ENCODE measurements at places on chromosomes 7 and 10.

- DNase-seq: no peak
Measured at GRCh38 chr10:64334084-64334483, 812.9 kb downstream of the REEP3 start.

- DNase-seq: peak; percentile 74
Measured at GRCh38 chr7:104923010-104923421, 91.0 kb upstream of the KMT2E start.

DNA sequence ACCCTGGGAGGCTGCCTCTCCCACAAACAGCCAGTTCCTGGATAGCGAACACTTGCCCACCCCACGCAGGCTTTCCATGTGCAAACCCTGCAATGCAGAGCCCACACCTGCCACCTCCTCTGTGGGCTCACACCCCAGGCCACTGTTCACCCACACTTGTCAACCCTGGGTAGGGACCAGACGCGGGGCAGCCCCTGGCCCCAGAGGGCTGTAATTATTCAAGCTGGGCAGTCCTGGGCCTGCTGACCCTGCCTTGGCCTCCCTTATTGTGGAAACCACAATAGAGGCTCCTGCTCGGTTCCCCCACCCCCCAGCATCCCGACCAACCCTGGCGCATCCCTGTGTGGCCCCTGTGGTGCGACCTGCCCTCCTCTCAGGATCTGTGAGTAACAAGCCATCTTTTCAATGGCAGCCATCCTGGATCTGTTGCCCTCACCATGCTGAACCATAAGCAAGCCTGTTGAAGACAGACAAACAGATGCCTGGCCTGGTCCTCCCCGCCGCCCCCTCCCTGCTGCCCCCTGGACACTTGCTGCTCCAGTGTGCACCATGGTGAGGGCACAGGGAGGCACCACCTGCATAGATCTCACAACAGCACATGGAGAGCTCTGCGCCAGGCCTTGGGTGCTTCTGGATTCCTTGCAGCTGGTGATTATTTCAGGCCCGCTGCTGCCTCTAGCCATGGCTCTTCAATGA is 15.8 kb upstream of the UBE3C start:
- DNase-seq: no peak

- no peak for DNase-seq
Measured at GRCh38 chr10:117759266-117759665, 216.7 kb downstream of the EMX2 start.

DNA sequence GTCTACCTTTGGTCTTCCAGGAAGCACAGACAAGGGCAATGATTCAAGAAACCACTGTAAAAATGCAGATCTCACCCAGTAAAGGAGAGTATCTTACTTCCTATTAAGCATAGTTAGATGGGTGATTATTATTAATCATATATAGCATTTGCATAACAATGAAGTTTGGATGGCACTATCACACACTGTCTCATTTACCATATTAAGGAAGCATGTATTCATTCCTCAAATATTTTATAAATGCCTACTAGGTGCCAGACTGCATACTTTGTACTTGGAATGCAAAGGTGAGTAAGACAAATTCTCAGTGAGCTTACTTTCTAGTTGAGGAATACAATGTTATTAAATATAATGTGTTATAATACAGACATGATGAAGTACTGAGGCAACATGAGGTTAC is 53.9 kb upstream of the SKAP2 start:
- DNase-seq: no peak

DNA sequence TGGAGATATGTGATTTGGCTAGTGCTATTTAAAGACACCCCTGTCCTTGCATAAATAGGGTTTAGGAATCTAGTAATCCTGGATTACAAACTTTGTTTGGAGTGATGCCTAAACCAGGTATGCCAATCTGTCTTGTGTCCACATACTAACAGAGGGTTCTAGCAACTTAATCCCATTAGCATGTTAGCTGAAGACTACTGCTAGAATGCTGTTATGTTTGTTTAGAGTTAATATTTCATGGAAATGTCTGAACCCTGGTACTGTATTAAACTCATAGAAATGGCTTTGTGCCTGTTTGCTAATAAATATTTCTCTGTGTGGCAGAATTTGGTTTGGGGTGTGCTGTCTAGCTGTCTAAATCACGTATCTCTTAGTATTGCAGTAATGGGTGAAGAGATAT is 150.8 kb downstream of the PFKFB3 start:
- DNase-seq: no peak

GRCh38 chr10:61776615-61777266 is 114.0 kb downstream of the CABCOCO1 start:
- no peak for DNase-seq

DNA sequence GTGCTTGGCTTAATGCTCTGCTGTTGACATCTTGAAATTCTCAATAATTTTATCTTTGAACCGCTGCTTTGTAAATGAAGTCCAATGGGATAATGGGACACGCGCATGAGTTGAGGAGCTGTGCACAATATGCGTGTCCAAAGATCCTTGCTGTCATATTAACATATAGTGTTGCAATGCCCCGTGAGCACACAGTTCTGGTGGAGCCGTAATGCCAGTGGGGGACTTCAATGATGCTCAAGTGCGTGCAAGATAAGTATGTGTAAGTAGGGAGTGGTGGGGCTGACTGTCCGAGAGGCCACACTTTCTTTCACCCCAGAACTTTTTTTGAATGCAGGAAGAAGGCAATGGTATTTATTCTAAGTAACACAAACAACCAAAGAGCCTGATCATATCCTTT is 77.4 kb upstream of the HPS1 start:
- DNase-seq: no peak

DNA sequence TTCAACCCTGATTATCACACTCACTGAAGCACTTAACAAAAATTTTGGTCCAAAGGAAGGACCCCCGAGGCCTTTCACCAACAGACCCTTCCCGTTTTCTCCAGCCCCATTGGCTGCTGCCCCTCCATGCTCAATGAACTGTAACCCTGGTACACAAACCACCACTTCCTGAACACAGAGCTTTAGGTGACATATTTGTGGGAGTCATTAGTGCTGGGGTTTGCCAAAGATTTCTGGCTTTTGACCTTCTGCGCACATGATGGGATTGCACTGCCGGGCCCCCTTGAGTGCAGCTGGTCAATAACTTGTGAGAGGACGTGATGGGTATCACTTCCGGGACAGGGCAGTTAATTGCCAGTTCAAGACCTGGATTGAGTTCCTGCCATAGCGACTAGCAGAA is 9.0 kb upstream of the CAMK1D start:
- DNase-seq: no peak

DNA sequence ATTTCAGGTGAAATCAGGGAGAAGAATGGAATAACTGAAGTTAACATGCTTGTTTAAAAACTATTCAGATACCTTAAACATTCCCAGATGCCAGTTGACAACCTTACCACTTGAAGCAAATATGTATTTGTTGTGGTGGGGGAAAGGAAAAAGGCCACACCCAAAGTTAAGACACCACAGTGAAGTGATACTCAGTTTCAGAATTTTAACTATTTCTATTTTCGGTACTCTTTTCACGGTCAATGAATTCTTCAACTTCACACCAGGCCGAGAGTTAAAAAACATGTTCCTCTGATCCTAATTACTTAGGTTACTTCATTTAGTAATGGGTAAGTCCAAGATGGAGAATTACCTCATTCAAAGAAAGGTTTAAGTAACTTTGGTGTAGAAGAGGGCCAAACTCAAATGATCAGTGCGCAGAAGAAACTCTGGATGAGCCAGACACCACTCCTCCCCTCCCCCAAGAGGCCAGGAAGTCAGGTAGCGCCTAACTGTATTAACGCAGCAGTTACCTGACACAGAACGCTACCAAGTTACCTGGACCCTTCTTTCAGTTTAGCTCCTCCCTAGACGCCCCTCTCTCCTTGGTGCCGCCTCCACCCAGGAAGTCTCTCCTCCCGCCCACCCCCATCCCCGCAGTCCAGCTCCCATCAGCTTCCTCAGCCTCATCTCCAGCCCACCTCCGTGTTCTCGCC is 700 bp downstream of the MTPN start:
- peak; percentile 19 for DNase-seq

- DNase-seq: no peak
Measured at GRCh38 chr7:67453580-67454380, 457.1 kb downstream of the TYW1 start.

DNA sequence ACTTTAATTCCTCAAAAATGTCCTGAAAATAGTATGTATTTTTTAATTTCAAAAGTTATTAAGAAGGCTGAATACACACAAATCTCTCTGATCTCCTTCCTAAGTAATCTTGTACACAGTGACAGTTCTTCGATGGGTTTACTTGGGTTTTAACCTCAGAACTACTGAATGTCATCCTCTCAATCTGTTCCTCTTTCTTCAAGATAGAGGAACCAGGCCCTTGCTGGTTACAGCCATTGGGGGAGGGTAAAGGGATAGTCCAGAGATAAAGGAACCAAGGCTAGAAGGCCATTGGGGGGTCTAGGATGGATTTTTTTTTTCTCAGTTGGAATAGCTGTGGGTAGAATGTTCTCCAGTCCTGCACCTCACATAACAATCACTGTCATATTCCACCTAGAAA is 224.9 kb downstream of the SKIDA1 start:
- no peak for DNase-seq

DNA sequence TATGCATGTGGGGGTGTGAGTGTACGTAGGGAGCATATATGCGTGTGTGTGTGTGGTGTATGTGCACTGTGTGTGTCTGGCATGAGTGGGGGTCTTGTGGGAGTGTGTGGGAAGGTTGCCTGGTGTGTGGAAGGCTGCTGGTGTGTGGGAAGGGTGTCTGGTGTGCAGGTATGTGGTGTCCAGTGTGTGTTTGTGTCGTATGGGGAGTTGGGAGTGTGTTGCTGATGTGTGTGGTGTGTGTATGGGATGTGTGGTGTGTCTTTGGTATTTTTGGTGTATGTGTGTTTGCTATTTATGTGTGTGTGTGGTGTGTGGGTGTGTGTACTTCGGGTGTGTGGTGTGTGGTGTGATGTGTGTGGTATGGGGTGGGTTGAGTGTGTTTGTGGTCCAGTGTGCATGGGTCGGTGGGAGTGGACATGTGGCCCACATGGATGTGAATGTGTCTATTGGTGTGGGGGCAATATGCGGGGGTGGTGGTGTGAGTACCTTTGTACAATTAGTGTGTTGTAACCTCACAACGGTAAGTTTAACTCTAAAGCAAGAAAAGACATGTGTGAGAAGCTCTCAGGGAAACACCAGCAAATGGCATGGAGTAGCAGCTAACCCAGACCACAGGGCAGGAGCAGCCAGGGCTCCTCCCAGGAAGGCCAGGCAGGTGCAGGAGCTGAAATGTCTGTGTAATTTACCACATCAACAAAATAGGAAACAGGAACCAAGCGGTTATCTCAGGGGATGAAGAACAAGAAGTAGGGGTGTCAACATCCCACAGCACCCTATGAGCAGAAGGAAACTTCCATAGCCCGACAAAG is 11.9 kb downstream of the ANTXRL start:
- DNase-seq: no peak

- no peak for DNase-seq
Measured at GRCh38 chr10:63110940-63111339, 22.2 kb upstream of the NRBF2 start.

DNA sequence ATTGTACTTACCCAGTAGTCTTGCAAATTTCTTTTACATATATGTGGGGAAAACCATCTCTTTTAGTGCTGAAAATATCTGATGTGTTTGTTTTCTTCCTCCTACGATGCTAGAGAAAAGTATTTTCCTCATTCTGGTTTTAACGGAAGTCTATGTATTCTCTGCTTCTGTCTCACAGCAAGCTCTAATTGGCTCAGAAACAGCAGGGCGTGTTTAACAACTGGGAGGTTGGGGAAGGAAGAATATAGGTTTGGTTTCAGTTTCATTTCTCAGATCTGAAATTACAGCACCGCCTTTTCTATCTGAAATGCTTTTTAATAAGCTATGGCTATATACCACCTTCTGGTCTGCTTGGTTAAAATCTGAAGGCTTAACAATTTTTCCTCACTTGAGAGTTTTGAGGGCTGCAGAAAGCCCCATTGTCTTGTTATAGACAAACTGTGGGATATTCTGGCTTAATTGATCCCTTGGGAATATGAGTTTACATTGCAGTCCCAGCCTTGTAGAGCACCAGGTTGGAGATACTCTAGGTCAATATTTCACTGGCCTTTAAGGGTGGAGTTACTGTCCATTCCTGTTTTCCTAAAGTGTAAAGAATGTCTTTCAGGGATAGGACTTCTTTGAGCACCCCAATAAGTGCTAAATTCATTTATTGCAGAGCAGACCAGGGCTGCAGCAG is at the start of gene SAMD9:
Gene SAMD9 (minus strand): TSS at position 128 of the 679 bp plus-strand sequence. CDS start 11,882 bp downstream, outside the sequence.
- peak; percentile 61 for DNase-seq

- no peak for DNase-seq
Measured at GRCh38 chr7:100827330-100828226, at the start of gene EPHB4. Gene EPHB4, minus strand, starts transcription at chr7:100827523. Its CDS starts 493 bp downstream, at chr7:100827030.

DNA sequence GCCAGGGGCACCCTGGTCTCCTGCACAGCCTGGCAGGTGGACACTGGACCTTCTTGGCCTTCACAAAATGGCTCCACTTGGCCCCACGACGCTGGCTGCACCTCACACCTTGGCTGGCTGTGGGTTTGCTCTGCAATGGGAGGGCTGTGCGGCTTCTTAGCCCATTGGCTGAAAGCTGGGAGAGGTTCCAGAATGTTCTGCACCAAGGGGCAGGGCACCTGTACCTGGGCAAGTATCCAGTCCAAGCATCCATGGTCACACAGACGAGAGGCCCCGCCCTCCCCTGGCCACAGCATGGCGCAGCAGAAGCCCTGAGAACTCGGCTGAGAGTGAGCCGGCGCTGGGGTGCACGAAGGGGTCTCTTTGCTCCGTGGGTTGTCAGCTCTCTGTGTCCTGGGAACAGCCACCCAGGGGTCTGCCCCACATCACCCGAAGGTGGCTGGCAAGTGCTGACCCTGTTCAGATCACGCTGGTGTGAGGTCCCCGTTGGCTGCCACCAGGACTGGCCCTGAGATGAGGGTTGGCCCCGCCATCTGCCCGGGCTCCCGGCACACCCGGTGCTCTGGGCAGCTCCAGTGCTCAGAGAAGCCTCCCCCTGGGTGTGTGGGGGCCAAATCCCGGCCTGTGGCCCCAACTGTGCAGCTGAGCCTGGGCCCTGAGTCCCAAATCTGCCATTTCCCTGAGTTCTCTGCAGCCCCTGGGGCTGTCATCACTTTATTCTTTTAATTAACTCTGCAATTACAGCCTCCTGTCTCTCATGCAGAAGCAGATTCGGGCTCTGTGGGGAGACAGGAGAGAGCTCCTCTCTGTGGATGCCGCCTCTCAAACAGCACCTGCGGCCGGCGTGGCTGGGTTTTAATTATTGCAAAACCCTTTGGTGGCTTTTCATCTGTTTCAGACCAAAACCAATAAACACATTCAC is 19.4 kb upstream of the ADGRA1 start:
- DNase-seq: no peak

DNA sequence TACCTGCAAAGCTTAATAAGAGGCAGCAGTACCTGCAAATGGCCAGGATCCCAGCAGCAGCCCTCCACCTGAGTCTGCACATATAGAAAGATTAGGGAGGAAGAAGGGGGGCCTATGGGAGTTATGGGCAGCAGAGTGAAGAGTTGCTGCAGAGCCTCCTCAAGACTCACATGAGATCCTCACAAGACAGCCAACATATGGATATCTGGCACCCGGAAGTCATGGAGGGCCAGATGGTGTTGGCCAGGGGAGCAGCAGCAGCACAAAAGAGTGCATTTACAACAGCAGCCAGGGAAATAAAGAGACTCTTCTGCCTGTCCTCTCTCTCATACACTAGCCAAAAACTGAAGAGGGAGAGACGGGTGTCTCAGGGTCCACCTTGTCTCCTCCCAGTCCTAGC is 4.0 kb upstream of the TAS2R40 start:
- DNase-seq: no peak

- no peak for DNase-seq
Measured at GRCh38 chr10:58318346-58318745, 16.5 kb upstream of the UBE2D1 start.
